ENCODE measurements at places on chromosomes 13 and 19.

GRCh38 chr13:45108716-45109101 lies 11.6 kb upstream of the GTF2F2 start:
- no peak for DNase-seq

GRCh38 chr13:42892760-42893159 lies 99.3 kb downstream of the EPSTI1 start:
- DNase-seq = no peak

DNA sequence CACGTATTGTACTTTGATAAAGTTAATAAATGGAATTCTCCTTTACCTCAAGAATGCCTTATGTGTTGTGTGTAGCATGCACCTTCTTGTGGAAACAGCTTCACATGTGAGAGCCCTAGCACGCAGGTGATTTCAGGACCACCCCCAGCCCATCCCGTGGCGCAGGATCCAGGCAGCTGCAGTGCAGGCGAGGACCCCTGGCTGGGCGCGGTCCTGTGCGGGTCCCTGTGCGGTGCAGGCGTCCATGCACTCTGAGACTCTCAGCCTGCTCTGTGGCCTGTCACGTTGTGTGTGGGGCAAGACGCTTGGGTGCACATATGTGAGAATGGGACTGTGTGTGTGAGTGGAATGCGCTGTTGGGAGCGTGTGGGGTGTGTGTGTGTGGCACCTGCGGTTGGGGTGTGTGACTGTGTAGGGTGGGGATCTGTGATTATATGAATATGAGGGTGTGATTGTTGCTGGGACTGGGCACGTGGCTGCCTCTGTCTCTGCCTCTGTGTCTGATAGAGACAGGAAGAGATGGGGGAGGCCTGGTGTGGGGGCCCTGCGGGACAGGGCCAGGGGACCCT lies 30.8 kb downstream of the WTIP start:
- DNase-seq = no peak

GRCh38 chr13:105345730-105346129 lies 1189.7 kb downstream of the EFNB2 start:
- no peak for DNase-seq

- no peak for DNase-seq
These were observed 48.7 kb downstream of the ESD start for GRCh38 chr13:46748300-46748699.

GRCh38 chr13:110042253-110042950 lies 256.0 kb upstream of the IRS2 start:
- DNase-seq = no peak

DNA sequence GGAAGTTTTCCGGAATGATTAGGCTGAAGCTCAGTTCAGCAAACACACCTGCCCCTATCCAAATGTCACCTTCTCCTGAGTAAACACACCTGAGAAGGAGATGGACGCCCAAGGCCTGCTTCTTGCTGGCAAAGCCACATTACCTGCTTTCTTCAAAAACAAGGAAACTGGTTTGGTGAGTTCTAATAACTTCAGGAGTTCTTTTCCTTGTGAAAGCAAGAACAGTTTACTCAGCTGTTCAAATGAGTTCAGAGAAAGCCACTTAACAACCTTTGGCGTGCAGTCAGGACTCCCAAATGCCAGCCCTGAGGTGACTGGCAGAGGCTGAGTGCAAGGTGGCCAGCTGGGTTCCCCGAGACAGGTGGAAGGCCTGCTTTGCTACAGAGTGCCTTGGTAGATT lies 160.5 kb downstream of the STK24 start:
- no peak for DNase-seq

- no peak for DNase-seq
These were observed 274.9 kb downstream of the KCNRG start for GRCh38 chr13:50290186-50290585.

DNA sequence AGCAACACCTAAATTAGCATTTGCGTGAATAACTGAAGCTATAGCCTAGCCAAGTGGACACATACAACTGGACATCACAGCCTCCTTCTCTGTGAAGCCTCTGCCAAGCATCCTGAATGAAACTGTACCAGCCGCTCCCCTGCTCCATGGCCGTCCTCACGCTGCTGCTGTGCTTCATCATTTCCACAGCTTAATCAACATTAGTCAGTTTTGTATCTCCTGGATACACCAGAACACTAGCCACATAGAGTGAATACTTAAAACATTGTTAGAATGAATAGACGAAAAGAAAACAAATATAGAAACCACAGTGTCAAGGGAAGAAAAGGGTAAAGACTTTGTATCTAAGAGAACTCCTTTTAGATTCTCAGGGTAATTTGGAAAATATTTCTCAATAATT lies 1526.9 kb downstream of the EFNB2 start:
- no peak for DNase-seq

- no peak for DNase-seq
These were observed 506 bp upstream of the AP1M1 start for GRCh38 chr19:16197188-16197621.

GRCh38 chr13:48188131-48188530 lies 44.9 kb upstream of the ITM2B start:
- DNase-seq = no peak

DNA sequence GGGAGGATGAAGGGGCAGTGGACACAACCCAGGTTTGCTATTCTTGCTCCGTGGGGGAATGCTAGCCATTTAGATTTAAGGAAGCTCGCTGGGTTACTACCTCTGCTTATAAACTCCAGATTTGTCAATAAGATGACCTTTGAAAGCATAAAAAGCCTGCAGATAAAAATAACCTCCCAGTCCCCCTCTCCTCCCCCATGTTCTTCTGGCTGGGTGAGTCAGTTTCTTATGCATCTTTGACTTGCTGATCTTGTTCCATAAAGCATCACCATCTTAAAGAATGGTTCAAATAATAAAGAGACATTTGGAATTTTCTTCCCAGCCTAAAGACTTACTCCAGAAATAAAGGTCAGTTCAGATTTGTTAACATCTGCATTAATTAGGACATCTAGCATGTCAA lies 118.3 kb upstream of the RNF113B start:
- DNase-seq = no peak

GRCh38 chr13:108037348-108037747 lies 178.0 kb downstream of the LIG4 start:
- DNase-seq = no peak

DNA sequence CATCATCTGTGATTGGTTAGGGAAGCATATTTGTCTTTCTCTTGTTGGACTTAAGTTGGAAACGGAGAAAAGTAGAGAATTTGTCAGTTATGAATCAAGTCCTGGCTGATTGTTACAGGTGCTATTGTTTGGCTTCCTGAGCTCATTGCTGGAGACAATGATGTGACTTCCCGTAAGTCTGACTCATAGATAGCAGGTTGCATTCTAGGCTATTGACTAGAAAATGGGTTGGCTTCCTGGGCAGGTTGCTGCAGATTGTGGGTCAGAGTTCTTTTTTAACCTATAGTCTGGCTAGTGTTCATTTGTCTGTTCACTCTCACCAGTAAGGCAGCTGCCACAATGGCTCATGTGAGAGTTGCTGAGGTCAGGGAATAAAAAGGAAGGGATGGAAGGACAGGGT lies 101.5 kb downstream of the CCNA1 start:
- DNase-seq = no peak

- DNase-seq = no peak
These were observed 357 bp upstream of the COG6 start for GRCh38 chr13:39655041-39655568.

DNA sequence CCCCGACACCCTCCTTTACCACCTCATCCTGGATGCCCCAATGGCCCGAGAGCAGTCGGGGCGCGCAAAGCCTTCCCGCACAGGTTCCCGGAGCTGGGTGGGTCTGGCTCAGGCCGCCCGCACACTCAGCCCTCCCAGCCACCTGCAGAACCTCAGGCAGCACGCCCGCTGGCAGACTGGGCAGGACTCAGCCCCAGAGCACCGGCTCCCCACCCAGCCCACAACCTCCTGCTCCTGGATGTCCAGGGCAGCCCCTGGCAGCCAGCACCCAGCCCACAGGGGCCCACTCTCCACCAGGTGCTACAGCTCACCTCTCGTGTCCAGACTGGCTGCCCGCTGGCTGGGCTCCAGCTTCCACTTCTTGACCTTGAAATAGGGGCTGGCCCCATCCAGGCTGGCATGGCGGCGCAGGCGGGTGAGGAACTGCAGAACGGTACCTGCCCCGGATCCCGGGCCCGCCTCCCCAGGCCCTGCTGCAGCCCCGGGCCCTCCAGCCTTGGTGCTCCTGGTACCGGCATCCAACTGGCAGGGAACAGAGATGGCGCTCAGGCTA lies 4.6 kb downstream of the CBARP start:
- no peak for DNase-seq

DNA sequence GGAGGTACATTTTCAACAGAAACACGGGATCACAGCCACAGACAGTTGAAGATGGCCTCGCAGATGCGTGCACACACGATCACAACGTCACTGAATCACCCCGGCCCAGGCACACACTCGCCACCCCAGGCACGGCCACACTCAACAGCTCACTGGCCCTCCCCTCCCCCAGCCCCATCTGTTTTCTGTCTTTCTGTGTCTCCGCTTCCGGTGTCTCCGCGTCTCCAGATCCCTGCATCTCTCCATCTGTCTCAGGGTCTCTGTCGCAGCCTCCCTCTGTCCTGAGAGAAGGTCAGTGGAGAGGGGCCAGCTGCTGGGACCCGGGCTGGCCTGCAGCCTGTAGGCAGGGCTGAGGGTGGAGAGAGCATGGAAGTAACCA lies 3.8 kb upstream of the ATP1A3 start:
- DNase-seq = no peak

DNA sequence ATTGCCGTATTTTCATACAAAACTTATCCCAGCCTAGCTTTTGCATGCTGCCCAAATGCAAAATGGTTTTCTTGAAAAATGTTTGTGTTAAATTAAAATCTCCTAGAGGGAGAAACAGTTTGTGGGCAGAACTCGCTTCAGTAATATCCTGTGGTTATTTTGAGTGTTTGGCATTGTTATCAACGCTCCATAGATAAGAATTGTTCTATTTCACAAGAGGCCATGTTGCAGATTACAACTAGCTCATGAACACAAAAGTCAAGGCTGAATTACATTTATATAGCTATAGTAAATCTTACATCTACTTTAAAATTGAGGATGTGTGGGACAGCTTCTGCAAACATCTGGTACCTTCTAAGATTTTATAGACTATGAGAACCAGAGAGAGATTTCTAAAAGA lies 447.9 kb downstream of the DCT start:
- no peak for DNase-seq

- no peak for DNase-seq
These were observed 2.9 kb downstream of the RCN3 start for GRCh38 chr19:49530708-49531107.

DNA sequence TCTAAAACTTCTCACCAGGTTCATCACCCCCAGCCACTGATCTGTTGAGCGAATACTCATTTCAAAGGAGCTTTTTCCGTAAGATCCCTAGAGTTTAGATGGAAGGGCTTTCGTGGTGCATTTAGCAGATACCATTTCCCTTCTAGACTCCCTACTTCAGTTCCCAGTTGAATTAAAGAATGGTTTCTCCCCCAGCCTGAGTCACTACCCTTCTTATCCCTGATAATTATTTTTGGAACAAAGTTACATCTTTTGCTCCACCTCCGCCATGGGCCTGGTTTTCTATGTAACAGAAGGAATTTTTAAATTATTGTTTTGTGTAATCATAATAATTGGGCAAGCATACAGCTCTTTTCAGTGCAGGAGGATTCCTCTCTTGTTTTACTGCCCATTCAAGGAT lies 22.0 kb downstream of the USPL1 start:
- DNase-seq = no peak

GRCh38 chr13:22114630-22115311 lies 443.9 kb downstream of the FGF9 start:
- peak; percentile 26 for DNase-seq

GRCh38 chr13:47119575-47120235 lies 222.9 kb upstream of the HTR2A start:
- DNase-seq = no peak

GRCh38 chr13:109842212-109842920 lies 56.0 kb upstream of the IRS2 start:
- no peak for DNase-seq

DNA sequence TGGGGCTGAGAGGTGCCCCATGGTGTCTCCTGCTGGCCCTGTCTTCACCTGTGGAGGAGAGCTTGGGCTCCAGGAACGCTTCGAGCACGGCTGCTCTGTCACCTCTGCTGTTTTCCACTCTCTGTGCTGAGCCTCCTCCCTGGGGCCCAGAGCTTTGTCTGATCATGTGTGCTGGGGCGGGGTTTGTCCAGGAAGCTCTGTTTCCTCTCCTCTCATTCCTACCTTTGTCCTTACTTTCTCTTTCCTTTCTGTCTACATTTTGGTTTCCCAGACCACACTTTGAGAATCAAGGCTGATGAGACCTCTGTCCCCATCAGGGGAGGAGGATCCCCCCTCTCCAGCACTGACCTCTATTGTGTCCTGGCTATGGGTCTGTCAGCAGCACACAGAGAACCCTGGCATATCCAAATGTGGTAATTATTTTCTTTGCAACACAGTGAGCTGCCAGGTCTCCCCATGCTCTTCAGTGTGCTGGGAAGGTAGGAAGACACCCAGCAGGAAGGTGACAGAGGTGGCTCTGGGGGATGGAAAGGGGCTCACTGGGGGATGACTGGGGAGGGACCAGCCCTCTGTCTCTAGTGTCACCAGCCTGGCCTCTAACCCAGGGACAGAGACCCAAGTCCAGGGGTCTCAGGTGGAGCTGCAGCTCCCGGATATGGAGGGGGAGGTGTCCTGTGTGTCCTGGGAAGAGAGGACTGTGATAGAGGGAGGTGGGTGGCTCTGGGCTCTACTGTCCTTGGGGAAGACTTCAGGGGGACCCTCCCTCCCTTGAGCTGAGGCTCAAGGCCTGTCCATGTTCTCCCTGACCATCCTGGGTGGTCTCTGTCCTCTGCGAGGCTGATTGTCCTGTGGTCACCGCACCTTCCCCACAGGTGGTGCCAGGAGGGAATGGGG lies at the start of gene CEACAM1:
TSS of gene CEACAM1 (minus strand) at position 128 of the 894 bp plus-strand sequence. CDS start at position 21, 107 bp downstream.
- peak; percentile 49 for DNase-seq

DNA sequence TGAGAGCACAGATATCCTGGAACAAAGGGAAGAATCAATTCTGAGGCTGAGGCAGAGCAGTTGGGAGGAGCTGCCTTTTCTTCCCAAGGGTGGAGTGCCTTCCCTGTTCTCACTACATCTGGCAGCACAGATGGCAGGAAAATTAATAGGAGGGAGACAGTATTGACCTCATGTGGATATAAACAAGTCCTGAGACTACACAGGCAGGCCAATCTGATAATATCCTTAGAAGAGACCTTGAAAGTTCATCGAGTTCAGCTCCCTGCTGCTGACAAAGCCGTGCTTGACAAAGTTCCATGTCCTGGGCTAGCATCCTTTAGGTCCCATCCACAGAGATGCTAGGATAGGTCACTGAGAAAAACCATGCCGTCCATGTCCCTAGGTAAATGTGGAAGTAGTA lies 1451.5 kb downstream of the EFNB2 start:
- DNase-seq = no peak

All from activated CD8-positive, alpha-beta memory T cell treated with anti-CD3 and anti-CD28 coated beads, Interleukin-2, amount 50 U/mL, for 4 hours (primary cell).